ENCODE measurements at places on chromosomes 6 and 20.

GRCh38 chr20:63182425-63182824 lies 33.5 kb downstream of the YTHDF1 start:
- no peak for DNase-seq

DNA sequence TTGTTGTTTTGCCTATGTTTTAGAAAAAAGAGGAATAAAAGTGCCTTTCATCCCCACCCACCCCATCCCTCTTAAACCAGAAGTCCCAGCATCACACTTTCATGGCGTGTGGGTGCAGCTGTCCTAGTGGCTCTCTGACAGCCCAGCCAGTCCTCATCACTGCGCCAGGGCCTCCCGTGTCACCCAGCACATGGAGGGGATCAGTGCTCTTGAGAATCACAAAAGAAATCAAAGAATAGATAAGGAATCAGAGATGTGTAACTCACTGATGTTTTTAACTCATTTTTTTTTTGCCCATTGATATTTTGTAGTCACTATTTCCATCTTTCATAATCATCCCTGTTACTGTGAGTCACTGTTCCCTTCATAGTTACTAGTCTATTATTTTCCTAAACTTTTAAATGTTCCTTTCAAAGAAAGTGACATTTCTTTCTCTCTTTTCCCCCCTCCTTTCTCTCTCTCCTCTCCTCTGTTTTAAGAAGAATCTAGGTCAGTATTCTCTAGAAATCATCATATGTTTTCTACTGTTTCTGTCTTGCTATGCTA lies 78.6 kb downstream of the AIG1 start:
- DNase-seq: no peak

GRCh38 chr6:157974341-157974894 lies 7.2 kb upstream of the SYNJ2 start:
- DNase-seq: no peak

DNA sequence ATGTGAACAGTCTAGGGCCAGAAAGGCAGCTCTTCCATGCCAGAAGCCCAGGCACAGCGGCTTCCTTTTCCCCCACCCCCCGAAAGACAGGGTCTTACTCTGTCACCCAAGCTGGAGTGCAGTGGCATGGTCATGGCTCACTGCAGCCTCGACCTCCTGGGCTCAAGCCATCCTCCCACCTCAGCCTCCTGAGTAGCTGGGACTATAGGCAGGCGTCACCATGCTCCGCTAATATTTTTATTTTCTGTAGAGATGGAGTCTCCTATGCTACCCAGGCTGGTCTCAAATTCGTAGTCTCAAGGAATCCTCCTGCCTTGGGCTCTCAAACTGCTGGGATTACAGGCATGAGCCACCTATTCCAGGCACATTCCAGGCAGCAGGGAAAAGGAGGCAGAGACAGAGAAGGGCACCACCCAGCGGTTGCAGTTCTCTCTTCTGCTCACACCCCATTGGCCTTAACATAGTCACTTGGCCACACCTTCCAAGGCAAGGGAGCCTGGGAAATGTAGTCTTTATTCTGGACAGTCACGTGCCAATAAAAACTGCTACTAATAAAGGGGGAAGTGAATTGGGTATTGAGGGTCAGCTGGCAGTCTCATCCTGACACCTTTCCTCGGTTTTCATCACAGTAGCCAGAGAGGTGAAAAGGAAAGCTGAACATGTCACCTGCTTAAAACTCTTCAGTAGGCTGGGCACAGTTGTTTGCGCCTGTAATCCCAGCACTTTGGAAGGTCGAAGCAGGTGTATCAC lies 205.9 kb downstream of the ZMYND8 start:
- DNase-seq: peak; percentile 40

- no peak for DNase-seq
Measured at GRCh38 chr6:86595641-86596040, 341.7 kb upstream of the HTR1E start.

- no peak for DNase-seq
Measured at GRCh38 chr6:97450087-97450486, 167.1 kb upstream of the MMS22L start.
